ENCODE measurements at places on chromosomes 3 and 15.

DNA sequence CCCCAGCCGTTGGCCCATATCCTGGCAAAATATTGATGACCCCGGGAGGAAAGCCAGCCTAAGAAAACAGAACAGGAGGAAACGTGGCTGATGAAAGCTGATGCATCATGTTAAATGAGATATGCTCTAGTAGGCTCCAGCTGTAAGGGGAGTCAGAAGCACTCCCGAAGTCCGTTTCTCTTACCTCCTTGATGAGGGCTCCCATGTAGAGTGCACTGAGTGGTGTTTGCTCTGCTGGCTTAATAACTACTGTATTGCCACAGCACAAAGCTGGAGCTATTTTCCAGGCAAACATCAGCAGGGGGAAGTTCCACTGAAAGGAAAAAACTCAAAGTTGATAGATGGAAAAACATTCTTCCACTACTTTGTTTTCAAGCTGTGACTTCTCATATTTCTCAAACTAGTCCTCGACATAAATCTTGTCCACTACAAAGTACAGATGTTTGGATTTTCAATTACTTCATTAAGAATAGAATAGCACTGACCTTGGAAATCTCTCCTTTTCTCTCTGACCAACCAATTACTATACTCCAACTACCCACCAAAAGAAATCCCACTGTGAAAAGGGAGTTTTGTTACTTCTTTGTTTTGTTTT lies 72.7 kb downstream of the ALDH1A2 start:
- no peak for DNase-seq

DNA sequence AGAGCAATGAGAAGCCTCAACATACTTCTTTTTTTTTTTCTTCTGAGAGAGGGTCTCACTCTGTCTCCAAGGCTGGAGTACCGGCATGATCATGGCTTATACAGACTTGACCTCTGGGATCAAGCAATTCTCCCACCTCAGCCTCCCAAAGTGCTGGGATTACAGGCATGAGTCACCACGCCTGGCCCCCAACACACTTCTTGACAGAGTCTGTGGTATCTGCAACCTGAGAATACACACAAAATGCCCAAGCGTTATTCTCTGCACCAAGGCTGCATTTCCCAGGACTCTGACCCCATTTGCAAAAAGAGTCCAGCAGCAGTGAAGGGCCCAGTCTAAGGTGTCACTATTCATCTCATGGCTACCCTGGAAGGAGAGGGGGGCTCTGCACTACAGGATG lies 42.7 kb upstream of the BLM start:
- DNase-seq, result no peak

- no peak for DNase-seq
These were observed 89.6 kb downstream of the POLR2M start for GRCh38 chr15:57796146-57796545.

GRCh38 chr3:151084893-151085226 lies 604 bp upstream of the MED12L start:
- DNase-seq, result no peak

DNA sequence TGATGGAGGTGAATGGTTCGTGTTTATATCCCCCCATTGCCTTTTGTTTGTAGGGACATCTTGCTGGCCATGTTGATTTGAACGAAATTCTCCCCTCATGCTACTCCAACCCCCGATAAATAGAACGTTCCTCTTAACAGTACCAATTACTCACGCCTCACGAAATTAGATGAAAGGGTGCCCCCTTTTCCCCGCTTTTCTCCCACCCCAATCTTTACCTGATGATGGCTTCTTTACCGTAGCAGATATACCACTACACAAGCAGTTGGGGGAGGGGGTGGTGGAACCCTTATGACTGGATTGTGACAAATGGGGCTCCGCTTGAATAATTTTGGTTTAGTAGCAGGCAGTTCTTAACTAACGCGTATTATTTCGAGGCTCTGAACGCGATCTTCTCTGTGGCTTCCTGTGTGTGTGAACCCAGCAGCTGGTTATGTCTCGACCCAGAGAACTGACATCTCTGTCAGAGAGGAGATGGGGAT lies 1.1 kb downstream of the PIAS1 start:
- DNase-seq, result peak; percentile 4

DNA sequence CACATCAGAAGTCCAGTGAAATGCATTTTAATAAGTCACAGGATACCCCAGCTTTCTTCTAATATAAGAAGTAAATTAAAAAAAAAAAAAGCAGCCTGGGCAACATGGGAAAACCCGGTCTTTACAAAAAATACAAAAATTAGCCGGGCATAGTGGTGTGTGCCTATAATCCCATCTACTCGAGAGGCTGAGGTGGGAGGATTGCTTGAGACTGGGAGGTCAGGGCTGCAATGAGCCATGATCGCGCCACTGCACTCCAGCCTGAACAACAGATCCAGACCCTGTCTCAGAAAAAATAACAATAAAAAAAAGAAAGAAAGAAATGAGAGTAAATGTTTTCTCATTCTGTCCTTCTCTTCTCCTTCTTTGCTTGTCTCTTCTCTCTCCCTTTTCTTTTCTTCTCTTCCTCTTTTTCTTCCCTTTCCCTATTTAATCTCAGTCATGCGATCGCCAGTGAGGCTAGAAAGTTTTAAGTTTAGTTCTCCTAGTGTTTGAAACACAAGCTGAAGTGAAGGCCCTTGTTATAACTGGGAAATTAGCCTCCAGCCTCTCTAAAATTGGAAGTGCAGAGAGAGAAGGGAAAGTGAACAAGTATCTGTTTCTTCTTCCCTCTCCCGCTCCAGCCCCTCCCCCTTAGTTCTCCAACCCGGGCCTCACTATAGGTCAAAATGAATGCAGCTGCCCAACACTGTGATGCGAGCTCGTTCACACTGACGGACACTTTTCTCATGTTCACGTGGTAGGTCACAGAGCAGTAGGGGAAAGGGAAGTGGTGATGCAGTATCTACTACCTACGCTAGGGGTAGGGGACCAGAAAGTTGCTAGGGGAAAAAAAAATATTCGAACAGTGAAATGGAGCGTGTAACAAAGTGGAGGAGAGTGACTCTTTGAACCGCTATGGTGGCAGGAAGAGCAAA lies 23.5 kb upstream of the TSC22D2 start:
- no peak for DNase-seq

GRCh38 chr3:50267280-50267913 lies 1.6 kb upstream of the SEMA3B start:
- DNase-seq, result no peak

DNA sequence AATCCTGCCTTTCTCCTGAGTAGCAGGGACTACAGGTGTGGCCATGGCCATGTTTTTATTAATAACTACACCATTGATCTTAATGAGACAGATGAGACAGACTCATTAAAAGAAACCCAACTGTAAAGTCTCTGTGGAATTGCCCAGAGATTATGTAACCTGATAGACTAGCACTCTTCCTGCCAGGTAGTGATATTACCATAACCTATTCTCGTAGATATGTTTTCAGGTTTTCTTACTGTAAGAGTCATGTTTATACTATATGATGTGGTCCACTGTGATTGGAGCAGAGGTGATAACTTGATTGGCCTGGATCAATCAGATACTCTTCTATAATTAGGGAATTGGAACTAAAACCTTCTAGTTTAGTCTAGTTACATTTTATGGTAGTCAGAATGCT lies 93.7 kb downstream of the NFKBIZ start:
- no peak for DNase-seq

GRCh38 chr3:66196633-66197032 lies 24.2 kb upstream of the SLC25A26 start:
- DNase-seq, result no peak

- no peak for DNase-seq
These were observed 1006.7 kb upstream of the NR2F2 start for GRCh38 chr15:95323796-95324195.

- DNase-seq, result no peak
These were observed 13.9 kb upstream of the SLITRK3 start for GRCh38 chr3:165210132-165210531.

GRCh38 chr3:61802772-61803171 lies 241.4 kb downstream of the PTPRG start:
- DNase-seq, result no peak

GRCh38 chr3:141538568-141539240 lies 51.9 kb downstream of the RASA2 start:
- DNase-seq, result no peak

- peak; percentile 69 for DNase-seq
These were observed 87.0 kb downstream of the FOXB1 start for GRCh38 chr15:60091157-60091556.

DNA sequence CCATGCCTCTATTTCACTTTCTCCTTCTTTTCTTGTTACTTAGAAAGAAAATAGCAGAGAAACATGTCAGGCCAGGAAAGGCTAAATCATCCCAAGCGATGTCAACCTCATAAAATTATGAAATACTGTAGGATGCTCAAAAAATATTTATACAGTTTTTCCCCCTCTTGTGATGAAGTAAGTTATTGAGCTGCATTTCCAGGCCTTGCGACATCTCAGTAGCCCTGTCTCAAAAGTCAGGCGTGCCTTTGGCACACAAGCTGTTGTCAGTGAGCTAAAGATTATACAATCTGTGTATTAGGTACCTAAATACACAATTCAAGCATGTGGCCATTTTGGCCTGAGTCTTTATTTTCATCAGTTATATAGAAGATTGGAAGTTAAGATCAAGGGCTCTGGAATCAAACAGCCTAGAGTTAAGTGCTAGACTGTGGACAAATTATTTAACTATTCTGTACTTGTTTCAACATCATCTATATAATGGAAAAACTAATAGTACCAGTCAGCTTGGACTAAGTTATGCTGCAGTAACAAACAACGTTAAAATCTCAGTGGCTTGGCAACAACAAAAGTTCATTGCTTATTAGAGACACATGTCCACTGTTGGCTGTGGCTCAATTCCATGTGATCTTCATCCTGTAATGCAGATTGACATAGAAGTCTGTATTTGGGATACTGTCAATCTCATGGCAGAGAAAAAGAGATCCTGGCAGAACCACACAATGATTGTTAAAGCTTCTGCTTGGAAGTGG lies 406.4 kb upstream of the PROK2 start:
- no peak for DNase-seq

DNA sequence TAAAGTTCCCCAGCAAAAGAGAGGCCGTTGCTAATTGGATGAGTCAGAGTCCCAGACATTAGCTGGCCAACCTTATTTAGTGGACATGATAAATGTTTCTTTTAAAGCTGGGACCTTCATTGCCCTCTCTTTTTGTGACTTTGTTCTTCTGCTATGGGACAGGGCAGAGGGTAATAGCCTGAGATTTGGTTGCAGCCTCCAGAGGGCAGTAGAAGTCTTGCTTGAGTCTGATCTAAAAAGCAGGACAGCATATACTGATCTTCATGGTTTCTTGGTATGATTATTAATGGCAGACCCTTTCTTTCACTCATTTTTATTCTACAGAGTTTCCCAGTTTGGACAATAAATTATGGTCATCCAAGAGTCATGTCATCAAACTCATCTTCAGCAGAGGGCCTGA lies 25.1 kb upstream of the ZKSCAN7 start:
- no peak for DNase-seq

- no peak for DNase-seq
These were observed 365.0 kb downstream of the ROBO2 start for GRCh38 chr3:77404871-77405270.

- DNase-seq, result no peak
These were observed 23.1 kb upstream of the GABPB1 start for GRCh38 chr15:50377867-50378751.

GRCh38 chr3:38649500-38650247 lies at the start of gene SCN5A:
Gene SCN5A (minus strand): TSS chr3:38649687. CDS start chr3:38633307, 16,380 bp downstream.
- no peak for DNase-seq

DNA sequence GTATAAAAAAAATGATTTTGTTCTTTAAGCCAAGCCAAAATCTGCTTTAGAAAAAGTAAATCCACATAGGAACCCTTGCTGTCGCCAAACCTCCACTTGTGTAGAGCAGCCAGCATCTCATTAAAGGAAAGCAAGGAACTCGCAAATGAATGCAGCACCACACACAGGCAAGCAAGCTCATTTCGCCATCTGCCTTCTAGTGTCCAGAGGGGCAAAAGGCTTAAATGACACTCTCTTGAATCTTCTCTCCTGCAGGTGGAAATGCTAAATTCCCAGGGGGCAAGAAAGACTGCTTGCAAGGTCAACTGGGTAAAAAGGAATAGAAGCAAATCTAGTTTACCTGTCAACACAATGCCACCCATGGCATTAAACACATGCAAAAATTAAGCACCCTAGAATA lies 2.4 kb downstream of the MB21D2 start:
- DNase-seq, result peak; percentile 17

- no peak for DNase-seq
These were observed 479.9 kb downstream of the MAGI1 start for GRCh38 chr3:65558826-65559225.

DNA sequence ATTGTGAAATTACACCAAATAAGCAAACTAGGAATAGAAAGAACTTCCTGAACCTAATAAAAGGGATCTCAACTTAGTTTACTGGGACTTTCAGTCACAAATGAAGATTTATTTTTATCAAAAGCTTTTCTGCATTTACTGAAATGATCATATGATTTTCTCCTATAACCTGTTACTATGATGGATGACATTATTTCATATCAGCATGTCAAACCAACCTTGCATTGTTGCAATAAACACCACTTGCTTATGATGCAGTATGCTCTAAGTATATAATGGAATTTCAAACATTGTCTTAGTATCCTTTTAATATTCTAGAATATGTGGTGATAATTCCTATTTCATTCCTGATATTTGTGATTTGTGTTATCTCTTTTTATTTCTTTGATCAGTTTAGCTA lies 303.0 kb downstream of the CGGBP1 start:
- no peak for DNase-seq

DNA sequence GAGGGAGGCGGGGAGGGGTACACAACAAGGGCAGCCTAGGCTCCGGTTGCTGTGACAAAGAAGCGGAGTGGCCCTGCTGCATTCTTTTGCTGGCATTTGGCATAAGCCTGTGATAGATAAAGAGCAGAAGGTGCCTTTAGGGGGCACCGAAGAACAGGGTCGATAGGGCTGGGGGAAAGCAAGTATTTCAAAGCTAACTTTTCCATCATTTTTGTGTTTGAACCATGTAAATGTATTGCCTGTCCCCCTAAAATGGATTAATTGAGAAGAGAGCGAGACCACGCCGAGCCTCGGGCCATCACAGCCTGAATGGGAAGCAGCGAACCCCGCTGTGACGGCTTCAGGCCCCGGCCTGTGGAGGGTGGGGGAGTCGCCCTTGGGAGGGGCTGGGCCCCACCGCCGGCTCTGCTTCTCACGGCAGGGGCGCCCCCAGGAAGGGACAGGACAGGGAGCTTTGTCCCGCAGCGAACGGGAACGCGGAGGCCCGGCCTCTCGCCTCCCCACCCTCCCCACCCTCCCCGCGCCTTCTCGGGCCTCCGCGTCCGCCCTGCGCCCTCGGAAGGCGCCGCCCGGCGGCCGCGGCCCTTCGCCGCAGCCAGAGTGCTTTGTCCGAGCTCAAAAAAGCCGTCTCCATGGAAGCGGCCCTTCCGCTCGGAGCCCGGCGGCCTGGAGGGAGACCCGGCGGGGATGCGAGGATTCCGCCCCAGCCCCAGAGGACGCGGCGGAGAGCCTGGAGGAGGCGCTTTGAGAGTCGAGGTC lies 32.4 kb upstream of the ALDH1L1 start:
- peak; percentile 16 for DNase-seq

GRCh38 chr3:129560269-129560787 lies 17.4 kb downstream of the H1-8 start:
- DNase-seq, result peak; percentile 71

GRCh38 chr3:5431811-5432378 lies 244.4 kb downstream of the EDEM1 start:
- no peak for DNase-seq

All from fibroblast of the conjunctiva (primary cell).